ENCODE measurements at places on chromosomes 16 and 17. TPM values are rescaled to one million over a fixed set of nuclear protein-coding genes. Genes with fewer than 3 reads are reported as not detected.

- peak; percentile 52 for ATAC-seq
Observed at GRCh38 chr16:46743232-46743719, 4.9 kb downstream of the MYLK3 start.

Gene UNC13D
- 1.2 TPM for total RNA-seq

DNA sequence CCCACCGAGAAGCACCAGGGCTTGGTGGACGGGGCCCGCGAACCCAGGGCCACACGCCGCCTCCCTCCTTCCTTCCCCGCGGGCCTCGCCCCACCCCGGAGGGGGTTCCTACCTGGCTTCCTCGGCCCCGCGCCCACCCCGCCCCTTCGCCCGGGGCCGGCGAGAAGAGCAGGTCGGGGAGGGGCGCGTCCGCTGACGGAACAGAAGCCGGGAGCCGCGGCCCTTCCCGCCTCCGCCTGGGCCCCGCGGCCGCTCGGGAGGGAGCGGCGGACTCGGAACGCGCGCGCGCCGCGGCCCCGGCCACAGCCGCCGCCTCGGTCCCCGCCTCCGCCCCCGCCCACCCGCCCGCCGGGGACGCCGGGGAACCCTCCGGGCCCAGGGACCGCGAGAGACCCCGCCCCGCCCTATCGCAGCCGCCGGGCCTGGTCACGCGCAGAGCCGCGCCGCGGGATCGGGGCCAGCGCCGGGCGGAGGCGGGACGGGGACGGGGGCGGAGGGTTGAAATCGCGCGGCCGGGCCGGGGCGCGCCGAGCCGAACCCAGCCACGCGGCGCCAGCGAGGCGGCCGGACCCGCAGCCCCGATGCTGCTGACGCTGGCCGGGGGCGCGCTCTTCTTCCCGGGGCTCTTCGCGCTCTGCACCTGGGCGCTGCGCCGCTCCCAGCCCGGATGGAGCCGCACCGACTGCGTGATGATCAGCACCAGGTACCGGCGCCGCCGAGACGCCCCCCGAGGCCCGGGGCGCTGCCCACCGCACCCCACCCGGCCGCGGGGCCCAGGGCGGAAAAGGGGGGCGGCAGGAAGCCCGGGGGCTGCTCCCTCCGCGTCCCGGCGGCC, at the start of gene TLCD3A:
TSS of gene TLCD3A (plus strand) at position 530 of the 835 bp plus-strand sequence. CDS start at position 582, 52 bp downstream.
- ATAC-seq: peak; percentile 75

Gene RNF222
- total RNA-seq: 0.15 TPM

- ATAC-seq: no peak
Observed at GRCh38 chr17:41982026-41982760, 15.6 kb downstream of the CNP start.

- no peak for ATAC-seq
Observed at GRCh38 chr16:89437251-89437987, 52.9 kb downstream of the ANKRD11 start.
